ENCODE measurements at places on chromosomes 2 and 18.

DNA sequence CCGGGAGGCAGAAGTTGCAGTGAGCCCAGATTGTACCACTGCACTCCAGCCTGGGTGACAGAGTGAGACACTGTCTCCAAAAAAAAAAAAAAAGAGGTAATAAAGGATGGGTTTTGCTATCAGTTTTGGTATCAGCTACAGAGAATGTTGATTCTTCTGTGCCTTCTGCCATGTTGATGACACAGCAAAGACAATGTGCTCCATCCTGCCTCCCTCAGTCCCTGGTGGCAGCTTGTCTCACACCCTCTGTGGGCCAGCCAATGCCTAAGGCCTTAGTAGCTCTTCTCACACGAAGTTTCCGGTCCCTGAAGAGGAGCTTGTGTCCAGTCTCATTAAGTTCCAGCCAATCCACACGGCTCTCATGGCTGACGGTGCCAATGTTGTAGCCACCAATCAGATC is 17.6 kb downstream of the IFT172 start:
- DNase-seq, result no peak

DNA sequence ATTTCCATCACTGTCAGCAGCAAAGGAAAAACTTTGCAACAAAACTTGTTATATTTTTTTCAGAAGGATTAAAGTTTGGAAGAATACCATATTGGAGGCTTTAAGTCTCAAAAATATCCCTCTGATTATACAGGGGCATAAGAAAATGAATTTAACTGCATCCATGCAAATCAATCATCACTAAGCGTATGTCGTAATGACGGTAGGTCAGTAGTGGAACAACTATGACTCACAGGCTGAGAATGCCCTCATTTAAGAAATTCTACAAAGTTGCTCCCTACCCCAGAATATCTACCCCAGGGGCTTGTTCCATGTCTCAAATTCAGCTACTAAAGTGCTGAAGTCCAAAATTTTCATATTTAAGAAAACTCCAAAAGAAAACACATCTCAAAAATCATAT is 12.5 kb upstream of the NAB1 start:
- DNase-seq, result no peak

DNA sequence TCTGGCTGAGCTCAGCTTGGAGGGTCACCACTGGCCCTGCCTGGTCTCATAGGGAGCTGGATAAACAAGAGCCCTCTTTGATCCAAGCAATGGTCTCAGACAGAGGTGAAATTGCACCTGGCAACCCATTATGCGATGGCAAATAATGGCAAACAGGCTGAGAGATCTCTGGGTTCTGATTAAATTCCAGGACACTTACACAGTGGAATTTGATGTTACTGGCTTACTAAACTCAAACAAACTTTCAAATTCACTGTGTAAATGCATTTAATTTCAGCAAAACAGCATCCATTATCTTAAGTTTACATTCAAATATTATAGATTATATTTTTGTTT is 19.5 kb upstream of the STAT4 start:
- DNase-seq, result no peak

GRCh38 chr2:238483021-238483420 is 56.3 kb downstream of the ASB1 start:
- DNase-seq, result no peak

DNA sequence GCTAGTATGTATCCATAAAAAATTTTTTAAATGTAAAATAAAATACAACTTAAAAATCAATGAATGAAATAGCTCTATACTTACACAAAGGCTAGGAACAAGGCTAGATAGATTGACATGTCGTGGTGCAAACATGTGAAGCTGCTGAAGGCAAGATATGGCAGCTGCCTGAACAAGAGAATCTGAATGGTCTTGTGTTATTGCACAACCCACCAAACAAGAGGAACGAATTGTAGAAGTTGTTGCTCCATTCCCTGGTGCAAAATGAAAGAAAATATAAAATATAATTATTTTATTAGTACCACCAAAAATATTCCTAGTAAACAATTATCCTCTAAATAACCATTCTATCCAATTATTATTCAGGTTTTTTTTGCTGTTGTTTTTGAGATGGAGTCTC is 46.4 kb downstream of the HEATR5B start:
- DNase-seq, result no peak

DNA sequence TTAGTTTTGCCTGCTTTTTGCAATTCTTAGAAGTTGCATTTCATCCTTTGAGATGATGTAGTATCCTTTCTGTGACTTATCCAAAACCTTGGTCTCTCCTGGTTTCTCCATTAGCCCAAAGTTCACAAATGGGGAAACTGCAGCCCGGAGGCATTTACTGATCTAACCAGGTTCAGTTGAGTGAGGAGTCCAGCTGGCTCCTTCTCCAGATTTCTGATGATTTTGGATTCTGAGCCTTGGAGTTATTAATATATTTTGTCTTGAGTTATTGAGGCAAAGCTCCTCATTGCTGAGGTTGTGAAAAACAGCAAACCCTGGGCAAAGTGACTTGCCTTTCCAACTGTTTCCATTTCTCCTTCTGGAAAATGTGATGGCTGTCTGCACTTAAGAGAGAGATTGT is 1.7 kb downstream of the SLC1A4 start:
- DNase-seq, result no peak

- no peak for DNase-seq
Measured at GRCh38 chr2:206164261-206164862, 4.7 kb downstream of the EEF1B2 start.

DNA sequence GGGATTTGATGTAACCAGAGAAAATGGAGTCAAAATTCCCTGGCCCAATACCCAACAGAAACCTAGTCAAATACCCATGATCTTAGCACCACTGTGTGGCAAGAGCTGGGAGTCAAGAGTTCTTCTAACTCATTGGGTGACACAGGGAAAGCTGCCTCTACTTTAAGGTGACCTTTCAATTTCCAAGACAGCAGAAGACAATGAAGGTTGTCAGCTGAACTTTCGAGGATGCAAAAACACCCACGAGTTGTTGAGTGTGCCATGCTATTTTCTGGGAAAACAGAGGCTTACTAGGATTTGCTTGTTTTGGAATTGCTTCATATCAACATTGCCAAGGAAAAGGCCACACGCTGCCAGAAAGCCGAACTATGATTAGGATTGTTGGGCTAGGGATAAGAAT is 61.6 kb upstream of the CYRIA start:
- no peak for DNase-seq

GRCh38 chr2:45741161-45741850 is 89.8 kb downstream of the PRKCE start:
- DNase-seq, result no peak

DNA sequence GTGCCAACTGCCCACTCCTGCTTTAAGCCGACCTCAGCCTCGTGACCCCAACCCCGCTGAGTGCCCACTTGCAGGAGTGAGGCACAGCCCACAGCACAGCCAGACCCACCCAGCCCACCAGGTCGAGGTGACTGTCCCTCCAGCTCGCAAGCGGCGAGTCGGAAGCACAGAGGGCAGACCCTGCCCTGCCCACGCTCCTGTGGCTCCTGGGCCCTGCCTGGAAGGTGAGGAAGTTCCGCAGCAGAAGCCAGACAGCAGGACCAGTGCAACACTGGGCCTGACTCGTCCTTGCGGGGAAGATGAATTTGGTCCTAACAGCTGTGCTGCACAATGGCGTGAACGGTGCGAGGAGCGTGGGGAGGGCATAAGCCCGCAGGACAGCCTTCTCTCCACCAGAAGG is 9.9 kb downstream of the DTYMK start:
- DNase-seq, result no peak

DNA sequence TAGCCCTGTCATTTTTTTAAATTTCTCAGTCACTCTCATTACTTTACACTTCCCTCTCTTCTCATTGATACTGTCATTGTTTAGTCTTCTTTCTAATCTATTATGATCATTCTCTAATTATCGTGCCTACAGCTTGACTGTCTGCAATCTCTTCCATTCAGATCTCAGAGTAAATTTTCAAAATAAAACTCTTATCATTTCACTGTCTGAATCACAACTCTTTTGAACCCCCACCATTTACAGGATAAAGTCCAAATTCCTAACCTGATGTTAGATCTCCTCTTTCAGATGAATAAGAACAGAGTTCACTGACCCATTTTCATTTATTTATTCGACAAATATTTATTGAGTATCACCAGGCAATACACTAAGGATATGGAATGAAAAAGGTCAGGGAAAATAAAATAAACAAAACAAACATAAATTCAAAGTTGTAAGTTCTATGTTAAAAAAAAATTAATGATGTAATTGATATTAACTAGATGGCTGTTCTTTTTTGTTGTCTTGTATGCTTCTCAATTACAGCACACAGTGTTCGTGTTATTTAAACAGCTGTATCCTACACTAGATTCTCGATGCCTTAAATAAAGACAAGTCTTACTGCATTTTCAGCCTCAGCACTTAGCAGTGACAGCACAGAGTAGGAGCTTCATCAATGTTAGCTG is 631.0 kb downstream of the IRS1 start:
- no peak for DNase-seq

GRCh38 chr18:8623549-8624106 is 14.4 kb downstream of the RAB12 start:
- DNase-seq, result no peak

GRCh38 chr2:195594919-195595694 is 61.9 kb upstream of the SLC39A10 start:
- DNase-seq, result no peak

- no peak for DNase-seq
Measured at GRCh38 chr2:222943820-222944219, 83.0 kb downstream of the ACSL3 start.

GRCh38 chr2:86238354-86238753 is 39.1 kb downstream of the MRPL35 start:
- peak; percentile 31 for DNase-seq

- no peak for DNase-seq
Measured at GRCh38 chr2:96470109-96470508, 35.0 kb downstream of the NEURL3 start.

DNA sequence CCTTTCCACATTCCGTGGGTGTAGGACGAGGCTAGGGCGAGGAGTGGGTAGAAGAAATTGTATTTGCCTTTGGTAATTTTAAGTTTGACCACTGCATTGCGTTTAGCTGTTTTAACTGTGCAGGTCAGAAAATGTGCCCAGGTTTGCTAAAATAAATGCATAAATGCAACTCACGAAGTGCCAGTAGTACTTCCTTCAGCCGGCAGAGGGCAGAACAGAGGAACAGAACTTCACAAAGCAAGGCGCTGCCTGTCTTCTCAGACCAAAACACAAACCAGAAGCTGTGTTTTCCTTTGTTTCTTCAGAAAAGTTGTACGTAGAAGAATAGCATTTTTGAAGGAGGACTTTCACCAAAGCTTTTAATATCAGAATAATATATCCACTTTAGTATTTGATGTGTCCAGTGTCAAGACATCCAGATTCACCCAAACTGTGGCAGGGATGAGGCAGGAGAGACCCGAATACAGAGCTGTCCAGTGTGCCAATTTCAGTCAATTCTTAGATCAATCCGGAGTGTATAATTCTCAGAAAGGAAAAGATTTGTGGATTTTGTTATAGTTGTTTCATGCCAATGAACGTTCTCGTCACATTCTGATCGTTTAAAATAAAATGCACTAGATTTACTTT is 348.6 kb downstream of the DLGAP1 start:
- DNase-seq, result peak; percentile 46

DNA sequence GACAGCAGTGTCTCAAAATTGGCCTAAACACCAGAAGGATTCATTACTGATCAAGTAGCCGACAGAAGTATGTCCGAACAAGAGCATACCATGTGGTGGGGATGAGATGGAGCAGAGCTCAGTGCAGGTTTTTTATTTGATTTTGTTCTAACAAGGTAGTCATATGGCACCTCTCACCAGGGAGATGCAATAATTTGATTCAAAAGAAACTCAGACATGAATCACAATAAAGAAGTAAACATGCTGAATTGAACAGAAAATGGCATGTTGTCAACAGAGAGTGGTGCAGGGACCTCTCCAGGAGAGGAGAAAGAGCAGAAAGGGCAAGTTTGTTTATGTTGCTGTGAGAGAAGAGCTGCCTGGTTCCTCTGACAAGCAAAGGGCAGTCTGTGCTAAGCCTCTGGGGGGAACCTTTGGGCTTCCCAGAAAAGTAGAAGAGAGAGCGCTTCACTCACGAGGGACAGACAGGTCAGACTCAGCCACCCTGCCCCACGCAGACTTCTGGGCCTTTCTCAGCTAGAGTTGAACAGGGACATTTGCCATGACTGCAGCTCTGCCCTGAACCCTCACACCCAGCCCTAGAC is 351.3 kb upstream of the RAB12 start:
- DNase-seq, result no peak

All from activated T-cell treated with anti-CD3 and anti-CD28 coated beads for 48 hours (primary cell).